ENCODE measurements at places on chromosomes 4 and X.

DNA sequence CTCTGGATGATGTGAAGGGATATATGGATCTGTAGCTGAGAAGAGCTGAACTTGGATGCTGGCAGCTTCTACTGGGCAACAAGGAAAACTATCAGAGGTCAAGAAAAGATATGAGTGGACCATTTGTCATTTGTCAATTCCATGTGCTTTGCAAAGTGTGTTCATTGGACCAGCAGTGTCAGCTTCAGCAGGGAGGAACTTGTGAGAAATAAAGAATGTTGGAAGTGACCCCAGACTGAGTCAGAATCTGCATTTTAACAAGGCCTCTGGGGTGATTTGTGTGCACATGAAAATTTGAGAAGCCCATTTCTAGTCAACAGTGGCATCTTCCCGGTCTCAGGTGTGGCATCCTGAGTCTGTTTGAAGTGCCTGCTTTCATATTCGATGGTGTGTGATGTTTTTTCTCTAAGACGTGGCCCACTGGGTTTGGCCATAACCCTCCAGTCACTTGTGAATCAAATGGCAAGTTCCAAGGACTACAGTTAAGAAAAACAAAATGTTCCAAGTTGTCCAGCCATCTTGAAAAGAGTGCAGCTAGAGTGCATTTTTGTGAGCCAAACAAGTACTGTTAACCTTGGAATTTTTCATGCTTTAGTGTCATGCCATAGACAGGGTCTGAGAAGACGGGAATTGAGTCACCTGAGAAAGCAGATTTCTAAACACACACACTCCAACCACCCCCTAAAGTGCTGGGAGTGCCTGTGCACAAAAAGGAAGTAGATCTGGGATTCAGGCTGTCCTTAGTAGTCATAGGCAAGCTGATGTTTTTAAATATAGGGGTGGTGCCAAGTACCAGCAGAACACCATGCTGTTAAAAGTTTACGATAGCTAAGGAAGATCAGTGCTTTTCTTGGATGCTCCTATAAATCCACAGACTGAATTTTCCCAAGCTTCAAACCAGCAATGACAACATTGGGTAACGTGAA lies 26.4 kb downstream of the GPM6B start:
- no peak for DNase-seq

DNA sequence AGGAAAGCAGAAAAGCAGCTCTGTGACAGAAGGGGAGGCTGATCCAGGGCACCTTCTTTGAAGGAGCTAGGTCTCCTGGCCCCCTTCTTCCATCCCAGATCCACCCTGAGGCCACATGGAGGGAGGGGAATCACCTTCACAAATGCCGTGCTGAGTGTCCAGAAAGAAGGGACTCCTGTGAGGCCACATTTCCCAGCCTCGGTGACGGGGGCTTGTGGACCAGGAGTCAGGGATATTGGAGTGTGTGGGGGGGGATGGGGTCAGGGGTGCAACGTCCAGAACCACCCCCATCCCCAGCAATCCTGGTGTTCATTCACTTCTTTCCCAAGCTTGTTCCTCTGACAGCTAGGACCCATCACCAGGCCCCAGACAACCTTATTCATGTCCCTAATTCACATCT lies 4.7 kb downstream of the TIMM17B start:
- no peak for DNase-seq

GRCh38 chr4:17511950-17512795 lies at the start of gene QDPR:
TSS of gene QDPR (minus strand) at chr4:17512090. CDS start at chr4:17512054, 36 bp downstream.
- DNase-seq: no peak

- DNase-seq: no peak
Measured at GRCh38 chr4:55125087-55125721, at the start of gene KDR. TSS of gene KDR (minus strand) at chr4:55125595. CDS start at chr4:55125293, 302 bp downstream.

DNA sequence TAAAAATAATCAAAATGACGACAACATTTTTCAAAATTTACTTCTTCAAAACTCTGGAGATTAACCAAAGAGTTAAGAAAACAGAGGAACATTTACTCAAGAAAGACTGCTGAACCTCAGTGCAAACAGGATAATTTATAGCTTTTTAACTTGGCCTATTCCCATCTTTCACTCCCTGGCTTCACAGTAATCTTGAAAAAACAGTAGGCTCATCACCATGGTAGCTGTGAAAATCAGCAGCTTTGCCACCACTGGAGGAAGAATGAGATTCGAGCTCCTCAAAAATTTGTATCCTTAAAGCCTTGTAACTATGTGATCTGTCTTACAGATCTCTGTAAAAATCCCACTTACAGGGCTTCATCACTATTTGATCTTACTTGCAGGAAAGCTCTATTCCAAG lies 447.7 kb upstream of the CTSO start:
- DNase-seq: no peak

DNA sequence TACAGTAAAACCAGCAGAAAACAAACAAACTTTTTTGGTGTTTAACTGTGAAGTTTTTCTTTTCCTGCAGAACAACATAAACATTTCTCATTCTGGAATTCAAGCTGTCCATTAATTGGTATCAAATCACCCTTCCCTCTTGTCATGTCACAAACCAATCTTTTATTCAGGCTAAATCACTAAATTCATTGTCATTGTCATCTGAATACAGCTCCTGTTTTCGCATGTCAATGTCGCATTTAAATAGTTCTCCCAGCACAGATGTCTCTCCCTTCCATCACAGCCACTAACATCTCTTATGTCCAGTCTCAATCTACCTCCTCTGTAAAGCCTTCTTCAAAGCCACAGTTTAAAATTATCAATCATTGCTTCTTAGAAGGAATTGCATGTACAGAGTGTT lies 192.1 kb upstream of the PCDH10 start:
- DNase-seq: no peak

GRCh38 chr4:182831376-182831775 lies 85.8 kb downstream of the DCTD start:
- no peak for DNase-seq

DNA sequence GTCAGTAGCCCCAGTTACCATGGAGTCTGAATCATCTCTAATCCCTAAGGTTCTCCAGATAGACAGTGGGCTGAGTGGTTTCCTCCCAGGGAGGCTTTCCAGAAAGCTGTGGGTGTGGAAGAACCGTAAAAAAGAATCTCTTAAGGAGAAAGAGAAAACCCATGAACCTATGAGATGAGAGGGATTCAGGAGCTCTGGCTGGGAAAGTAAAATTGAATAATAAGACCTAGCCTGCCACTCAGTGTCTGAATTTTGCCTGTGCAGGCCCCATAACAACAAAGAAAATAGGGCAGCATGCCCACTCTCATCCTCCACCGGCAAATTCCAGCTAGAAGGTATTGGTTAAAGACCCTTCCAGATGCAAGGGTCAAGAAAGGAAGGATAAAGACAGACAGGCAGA lies 16.9 kb downstream of the AWAT2 start:
- DNase-seq: no peak

DNA sequence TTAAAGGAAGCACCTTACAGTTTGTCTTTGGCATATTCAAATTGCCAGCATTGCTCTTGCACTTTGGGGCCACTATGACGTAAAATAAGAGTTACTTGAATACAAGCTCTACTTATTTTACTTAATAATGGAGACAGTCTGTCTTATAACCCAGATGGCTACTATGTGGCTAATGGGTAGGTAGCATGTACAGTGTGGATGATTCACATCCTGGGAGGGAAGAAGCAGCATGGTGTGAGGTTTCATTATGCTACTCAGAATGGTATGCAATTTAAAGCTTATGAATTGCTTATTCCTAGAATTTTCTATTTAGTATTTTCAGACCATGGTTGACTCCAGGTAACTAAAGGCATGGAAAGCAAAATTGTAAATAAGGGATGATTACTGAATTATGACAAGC lies 761.8 kb upstream of the ATOH1 start:
- DNase-seq: no peak

- no peak for DNase-seq
Measured at GRCh38 chr4:93174598-93174997, 654.0 kb upstream of the ATOH1 start.

DNA sequence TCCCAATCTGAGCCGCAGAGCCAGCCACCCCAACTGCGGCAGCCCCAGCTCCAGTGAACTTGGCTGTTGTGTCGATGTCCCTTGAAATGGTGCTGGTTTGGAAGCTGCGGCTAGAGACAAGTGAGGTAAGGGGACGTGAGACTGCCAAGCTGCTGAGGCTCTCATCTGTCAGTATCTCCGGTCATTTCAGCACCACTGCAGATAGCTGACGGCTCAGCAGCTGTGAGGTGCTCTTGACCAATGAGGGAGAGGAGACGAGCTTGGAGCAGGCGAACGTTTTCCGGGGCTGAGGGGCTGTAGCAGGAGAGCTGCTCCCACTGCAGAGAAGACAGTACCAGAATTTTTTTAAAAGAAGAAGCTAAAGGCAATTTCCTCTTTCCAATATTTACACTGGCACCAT lies 175.5 kb upstream of the CASK start:
- no peak for DNase-seq

DNA sequence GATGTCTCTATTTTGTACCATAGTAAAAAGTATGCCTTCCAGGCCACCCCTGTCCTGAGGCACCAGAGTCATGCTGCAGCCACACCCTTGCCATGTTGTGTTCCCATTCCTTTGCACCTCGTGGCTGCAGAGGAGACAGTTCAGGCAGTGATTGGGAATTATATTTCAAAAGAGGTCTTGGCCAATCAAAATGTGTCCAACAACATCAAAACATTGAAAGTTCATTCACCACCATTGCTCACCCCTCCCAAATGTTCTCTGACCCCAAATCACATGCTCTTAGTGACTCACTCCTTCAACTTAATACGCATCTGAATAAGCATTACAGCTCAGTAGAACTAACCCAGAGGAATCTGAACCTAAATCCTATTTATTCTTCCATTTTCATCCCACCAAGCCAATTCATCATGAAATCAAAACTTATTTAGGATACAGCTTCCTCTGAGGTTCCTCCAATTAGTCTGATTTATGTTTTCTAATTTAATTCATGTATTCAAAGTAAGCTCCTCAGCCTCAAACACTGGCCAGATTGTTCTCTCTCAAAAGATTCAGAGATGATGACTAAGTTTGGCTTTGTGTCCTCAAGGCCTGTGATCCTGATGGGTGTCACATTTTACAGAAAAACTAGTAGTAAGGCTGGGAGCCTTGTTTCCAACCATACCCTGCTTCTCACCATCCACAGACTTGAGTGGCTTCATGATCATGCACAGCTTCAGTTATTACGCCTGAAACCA lies 323.2 kb upstream of the INTU start:
- DNase-seq: no peak

- no peak for DNase-seq
Measured at GRCh38 chr4:146342600-146343192, 128.4 kb downstream of the REELD1 start.

GRCh38 chrX:136480383-136480782 lies 7.4 kb upstream of the BRS3 start:
- no peak for DNase-seq

DNA sequence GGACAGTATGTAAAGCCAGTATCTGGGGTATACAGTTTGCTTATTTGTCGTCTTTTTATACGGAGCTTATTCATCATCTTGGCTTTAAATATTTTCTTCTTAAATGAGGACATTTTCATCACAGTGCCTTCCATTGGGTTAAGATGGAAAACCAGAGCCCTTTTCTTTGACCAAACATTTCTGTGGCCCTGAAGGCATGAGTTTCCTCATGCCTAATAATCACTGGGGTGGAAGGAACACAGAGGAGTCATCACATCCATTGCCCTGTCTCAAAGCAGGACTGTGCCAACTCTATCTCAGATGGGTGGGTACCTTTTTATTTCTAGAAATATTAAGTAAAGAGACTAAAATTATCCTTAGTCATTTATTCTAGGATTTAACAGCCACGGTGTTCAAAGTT lies 40.0 kb downstream of the CHRDL1 start:
- no peak for DNase-seq

DNA sequence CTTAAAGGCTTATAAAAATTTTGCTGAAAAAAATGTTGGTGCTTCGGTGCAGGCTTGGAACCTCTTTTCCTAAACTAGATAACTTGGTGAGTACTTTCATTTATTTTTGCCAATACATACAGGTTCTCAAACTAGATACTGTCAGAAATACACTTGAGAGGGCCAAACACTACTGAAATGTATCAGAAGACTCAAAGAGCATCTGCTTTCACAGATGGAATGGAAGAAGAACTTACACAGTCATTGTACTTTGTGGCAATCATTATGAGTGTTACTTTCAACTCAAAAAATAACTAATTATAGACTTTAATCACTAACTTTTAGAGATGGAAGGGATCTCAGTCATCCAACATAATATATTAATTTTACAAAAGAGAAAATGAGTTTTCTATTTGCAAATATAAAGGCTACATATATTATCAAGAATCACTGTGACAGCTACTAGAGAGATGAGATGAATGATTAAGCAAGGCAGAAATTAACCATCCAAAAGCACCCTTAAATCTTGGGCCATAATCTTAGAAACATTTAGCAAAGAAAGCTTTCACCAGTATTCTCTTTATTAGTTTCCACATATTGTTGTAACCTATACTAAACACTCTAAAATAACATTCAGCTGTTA lies 1.0 kb downstream of the ENAM start:
- no peak for DNase-seq

DNA sequence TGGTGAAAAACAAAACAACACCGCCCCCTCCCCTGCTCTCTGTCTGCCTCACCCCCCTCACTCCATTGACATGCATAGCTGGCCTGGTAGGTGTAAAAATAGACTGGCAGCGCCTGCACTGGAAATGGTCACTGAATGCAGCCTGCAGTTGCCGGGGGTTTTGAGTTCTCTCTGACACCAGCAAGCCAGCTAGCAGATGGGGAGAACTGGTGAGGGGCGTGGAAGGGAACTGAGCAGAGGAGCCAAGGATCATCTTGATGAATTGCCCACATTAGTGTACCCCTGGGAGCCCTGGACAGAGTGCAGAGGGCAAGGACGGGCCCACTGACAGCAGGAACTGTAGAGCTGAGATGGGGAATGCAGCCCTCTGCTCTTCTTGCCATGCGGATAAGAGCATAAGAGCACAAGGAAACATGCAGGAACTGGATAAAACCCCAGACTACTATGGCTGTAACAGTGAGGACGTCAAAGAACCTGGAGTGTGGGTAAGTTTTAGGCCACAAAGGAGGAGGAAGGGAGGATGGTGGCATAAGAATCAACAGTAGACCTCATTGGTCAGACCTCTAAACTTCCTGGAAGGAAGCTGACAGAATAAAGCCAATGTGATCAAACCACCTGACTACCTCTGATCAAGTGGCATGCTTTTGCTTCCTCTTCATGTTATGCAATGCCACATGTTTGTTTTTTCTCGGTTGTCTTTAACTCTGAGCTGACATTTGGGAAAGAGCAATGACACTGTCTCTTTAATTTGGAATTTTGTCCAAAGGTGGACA lies 96.3 kb downstream of the ANK2 start:
- no peak for DNase-seq

DNA sequence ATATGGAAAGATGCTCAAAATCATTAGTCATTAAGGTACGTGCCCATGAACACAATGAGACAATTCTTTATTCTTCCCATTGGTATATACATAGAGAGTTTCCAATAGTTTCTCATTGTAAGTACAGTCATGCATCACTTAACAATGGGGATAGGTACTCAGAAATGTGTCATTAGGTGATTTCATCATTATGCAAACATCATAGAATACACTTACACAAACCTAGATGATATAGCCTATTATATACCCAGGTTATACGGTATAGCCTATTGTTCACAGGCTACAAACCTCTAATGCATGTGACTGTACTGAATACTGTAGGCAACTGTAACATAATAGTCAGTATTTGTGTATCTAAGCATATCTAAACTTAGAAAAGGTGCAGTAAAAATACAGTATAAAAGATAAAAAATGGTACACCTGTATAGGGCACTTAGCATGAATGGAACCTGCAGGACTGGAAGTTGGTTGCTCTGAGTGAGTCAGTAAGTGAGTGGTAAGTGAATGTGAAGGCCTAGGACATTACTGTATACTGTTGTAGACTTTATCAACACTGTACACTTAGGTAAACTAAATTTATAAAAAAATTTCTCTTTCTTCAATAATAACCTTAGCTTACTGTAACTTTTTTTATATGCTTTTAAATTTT lies 49.6 kb downstream of the KLHL13 start:
- no peak for DNase-seq
